MG63 (cell line): ENCODE measurements at places on chromosomes 13 and 19. TPM values are rescaled to one million over a fixed set of nuclear protein-coding genes. Genes with fewer than 3 reads are reported as not detected.

The IZUMO1 gene
- not detected in 2 replicates for total RNA-seq

DNA sequence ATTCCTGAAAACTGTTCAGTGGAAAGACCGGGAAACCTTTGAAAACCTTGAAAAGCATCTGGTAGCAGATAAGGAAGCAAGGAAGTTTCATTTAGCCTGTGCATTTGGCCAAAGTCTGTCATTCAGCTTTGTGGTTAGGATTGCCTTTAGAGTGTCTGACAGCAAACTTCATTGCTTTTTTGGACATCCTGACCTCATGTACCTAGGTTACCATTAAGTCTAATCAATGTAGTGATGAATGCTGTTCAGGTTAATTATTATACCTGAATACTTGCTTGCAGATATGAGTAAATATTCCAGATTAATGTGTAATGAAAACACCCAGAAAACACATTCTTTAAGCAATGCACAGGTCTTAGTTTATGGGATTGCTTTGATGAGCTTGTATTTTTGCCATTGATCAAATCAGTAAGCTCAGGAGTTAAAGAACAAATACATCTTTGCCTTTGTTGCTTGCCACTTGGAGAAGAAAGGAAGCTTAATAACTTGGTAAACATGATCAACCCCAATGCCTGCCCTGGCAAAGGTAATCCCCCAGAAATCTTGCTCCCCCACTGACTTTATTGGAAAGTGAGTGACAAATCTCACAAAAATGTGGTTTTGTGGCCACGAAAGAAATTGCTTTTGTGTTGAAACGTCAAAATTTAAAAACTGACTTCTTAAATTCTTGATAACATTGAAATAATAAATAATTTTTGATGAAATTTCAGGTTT lies 87.4 kb downstream of the SLC15A1 start:
- DNase-seq: no peak

GRCh38 chr19:16416991-16417390 lies 54.8 kb downstream of the EPS15L1 start:
- DNase-seq: no peak

DNA sequence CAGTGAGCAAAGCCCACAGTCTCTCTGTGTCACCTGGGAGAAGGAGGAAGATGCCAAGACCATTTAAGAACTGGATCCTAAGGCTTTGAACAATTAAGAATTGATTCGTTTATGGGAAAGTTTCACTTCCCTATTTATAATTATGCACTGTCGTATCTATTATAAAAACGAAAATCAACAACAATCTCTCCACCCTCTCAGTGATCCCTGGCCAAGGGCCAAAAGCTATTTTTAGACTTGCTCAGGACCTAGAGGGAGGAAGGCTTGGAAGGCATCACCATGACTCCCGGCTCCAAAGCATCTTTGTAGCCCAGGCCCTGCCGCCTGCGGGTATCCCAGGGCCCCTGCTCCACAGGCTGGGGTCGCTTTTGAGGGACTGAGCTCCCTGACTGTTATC lies 1.3 kb downstream of the RHPN2 start:
- no peak for DNase-seq

The CGB2 gene
- total RNA-seq: not detected in 2 replicates

DNA sequence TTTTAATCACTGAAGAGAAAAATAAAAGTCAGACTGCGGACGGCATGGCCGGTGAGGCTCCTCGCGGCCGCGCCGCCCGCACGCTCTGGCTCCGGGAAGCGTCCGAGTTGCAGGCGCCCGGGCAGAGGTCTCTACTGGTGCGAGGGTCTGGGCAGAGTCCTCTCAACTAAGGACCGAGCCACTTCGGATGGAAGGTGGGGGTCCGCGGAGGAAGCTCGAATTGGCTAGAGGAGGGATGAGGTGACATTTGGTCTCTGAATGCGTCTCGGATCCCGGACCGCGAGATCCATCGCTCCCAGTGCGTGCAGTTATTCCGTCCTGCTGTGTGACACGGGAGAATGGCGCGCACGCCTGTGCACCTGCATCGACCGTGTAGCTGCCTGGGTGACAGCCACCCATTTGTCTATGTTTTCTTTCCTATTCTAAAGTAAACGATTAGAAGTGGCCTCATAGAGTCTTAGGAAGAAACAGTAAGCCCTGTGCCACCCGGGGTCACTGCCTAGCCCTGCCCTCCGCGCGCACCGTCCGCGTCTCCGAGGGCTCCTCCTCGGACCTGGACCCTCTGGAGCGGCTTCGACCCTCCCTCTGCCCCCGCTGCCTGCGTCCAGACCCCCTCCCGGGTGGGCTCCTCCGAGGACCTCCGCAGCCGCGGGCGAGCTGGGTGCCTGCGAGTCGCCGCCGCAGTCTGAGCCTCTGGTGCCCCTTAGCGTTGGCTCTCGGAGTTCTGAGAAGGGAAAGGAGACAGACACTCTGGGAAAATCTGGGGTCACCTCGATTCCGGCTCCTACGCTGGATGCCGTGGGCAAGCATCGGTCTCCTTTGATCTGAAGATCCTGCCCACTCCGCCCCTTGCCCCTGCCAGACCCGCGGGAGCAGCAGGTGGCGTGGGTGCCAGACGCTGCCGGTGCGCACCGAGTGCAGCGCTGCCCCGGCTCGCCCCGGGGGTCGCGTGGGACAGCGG lies 347.4 kb downstream of the LIG4 start:
- peak; percentile 53 for DNase-seq

DNA sequence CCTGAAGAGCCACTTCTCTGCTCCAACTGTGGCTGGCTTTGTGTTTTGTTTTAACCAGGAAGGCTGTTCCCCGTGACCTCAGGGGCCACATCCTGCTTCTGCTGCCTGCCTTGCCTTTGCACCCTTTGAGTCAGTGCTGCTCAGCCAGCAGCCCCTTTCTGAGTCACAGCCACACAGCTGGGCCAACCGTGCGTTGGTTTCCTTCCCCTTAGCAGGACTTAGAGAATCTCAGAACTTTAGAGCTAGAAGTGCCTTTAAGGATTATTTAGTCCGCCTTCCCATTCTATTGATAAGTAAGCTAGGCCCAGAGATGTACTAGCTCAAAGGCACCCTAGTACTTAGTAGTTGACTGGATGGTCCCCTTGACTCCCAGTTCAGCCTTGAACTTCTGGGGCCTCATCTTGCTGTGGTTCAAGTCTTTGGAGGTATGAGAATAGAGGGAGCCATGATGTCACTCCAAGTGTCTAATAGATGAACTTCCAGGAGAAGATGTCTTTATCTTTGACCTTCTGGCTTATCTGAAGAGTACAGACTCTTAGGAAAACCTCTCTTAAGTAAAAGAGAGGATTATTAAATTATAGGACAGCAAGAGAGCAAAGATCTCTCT lies 8.0 kb downstream of the RGCC start:
- DNase-seq: peak; percentile 84

GRCh38 chr13:31950111-31950815 lies 81.3 kb upstream of the FRY start:
- no peak for DNase-seq

DNA sequence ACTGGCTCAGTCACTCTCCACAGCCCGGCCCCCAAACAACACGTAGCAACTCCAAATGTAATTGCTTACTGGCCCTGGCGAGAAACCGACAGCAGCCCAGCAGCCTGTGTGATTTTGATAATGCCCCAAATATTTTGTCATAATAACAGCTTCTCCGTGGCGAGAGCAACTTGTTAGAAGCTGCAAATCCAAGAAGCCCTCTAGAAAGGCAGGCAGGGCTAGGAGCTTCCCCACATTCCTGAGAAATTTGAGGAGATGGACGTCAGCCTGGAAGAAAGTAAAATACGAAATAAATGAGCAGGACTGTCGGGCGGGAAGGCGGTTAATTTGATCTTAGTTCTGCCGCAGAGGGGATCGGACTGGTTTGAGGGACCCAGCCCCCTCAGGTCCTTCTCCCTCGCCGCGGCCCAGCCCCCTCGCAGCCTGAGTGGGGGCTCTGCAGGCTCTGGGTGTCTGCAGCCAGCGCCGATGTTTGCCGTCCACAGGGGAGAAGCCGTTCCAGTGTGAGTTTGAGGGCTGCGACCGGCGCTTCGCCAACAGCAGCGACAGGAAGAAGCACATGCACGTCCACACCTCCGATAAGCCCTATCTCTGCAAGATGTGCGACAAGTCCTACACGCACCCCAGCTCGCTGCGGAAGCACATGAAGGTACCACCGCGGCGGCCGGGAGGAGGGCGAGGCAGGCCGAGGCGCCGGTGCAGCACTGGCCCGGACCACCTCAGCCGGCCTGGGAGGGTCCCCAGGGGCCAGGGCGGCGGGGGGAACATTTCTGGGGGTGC lies 3.1 kb downstream of the ZIC2 start:
- DNase-seq: peak; percentile 42

GRCh38 chr19:2983351-2984214 lies 6.2 kb downstream of the TLE6 start:
- peak; percentile 18 for DNase-seq

GRCh38 chr13:76709851-76710250 lies 176.4 kb downstream of the KCTD12 start:
- DNase-seq: peak; percentile 56

DNA sequence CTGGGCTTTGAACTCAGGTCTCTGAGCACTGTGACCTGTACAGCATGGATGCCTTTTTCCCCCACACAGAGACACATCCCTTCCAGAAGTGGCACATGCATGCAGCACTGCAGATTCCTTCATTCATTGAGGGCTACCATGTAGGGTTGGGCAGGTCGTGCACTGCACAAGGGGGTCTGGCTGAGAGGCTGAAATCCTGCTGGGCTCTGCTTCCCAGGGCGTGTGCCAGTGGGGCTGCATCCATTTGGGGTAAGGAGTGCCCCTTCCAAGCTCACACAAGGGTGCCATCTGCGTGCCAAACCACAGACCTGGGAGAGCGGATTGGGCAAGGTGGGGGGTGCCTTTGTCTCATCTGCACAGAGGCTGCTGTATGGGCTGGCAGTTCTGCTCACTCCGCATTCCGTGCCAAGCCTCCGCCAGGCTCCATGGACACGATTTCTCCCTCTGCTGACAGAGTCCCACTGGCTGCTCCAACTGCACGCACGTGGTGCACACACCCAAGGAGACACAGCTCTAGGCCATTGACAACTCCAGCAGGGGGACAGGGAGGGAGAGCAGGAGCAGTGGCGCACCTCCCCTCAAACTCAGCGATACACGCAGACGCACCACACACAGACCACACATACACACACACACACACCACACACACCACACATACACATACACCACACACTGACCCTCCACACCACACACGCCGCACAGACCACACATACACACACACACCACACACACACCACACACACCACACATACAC lies 4.5 kb upstream of the SHISA7 start:
- DNase-seq: peak; percentile 99

The PAF1 gene
- 62.0 and 62.4 TPM in 2 replicates for total RNA-seq

DNA sequence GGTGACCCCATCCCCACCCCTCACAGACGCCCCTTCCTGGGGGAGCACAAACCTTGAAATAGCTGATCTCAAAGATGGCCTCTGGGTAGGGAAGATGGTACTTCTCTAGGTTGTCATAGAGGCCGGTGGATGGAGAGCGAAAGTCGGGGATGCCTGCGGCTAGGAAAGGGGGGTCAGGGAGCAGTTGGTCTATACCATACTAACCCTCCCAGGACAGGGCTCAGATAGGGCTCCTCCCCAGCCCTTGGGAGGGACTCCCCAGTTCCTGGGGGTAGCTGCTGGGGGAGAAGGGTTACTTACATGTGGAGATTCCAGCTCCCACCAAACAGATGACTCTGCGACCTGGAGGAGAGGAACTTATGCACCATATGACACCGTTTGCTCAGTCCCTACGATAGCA lies 9.6 kb downstream of the SIRT2 start:
- no peak for DNase-seq

The SNRPD2 gene
- 488 and 700 TPM in 2 replicates for total RNA-seq

DNA sequence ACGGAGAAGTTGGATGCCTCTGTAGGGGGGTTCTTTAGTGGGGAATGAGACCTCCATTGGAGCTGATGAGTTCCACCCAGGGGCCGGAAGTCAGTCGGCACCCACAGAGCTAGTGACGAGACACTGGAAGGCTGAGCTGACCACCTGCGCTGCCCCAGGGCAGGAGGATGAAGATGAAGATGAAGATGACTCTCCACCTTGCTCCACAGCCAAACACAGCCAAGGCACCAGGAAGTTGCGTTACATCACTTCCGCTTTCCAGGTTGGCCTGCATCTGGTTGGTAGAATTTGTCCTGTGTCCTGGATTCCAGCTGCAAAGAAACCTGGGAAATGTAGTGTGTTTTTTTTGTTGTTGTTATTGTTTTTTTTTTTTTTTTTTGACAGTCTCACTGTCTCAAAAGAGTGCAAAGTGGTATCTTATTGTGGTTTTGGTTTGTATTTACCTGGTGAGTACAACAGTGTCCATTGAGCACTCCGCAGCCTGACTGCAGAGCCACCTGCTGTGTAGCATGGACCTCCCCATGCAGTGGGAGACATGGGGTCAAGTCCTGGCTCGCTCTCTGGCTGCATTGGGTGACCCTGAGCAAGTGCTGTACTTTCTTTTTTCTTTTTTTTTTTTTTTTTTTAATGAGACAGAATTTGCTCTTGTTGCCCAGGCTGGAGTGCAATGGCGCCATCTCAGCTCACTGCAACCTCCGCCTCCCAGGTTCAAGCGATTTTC lies 1.9 kb downstream of the TBC1D17 start:
- DNase-seq: no peak

GRCh38 chr19:31659897-31660210 lies 310.6 kb upstream of the TSHZ3 start:
- DNase-seq: no peak

DNA sequence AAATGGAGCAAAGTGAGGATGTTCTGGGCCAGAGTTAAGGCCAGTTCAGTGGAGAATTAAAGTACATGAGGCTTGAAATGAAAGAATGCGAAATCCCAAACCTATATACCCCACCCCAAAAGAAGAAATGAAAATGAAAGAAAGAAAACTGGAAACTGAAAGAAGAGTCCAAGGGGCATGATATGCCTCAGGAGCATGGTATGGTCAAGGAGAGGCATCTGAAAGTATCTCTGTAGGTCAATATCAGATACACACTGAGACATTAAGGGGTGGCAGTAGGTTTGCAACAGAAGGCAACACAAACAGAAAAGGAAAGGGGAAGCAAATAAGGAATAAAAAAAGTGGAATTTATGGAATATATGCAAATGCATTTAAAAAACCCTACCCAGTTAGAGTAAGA lies 166.5 kb downstream of the COG6 start:
- DNase-seq: no peak

DNA sequence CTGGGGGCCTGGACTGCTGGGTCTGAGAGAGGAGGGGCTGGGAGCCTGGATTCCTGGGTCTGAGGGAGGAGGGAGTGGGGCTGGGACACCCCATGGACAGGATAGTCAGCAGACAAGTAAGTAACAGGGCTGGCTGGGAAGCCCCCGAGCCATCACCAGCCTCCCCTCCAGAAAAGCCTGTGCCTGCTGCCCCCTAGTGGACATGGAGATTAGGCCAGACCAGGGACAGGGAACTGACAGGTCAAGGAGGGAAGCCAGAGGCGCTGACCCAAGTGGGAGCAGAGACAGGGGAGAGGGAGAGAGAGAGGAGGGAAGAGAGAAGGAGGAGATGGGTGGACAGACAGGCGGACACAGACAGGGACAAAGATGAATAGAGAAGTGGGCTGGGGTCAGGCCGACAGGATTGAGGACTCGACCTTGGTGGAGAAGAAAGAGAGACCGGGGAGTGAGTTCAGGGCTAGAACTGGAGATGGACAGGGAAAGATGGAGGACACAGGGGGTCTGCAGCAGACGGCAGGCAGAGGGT lies 6.7 kb upstream of the ERFL start:
- DNase-seq: peak; percentile 64
